ENCODE measurements at places on chromosomes 6 and 20.

DNA sequence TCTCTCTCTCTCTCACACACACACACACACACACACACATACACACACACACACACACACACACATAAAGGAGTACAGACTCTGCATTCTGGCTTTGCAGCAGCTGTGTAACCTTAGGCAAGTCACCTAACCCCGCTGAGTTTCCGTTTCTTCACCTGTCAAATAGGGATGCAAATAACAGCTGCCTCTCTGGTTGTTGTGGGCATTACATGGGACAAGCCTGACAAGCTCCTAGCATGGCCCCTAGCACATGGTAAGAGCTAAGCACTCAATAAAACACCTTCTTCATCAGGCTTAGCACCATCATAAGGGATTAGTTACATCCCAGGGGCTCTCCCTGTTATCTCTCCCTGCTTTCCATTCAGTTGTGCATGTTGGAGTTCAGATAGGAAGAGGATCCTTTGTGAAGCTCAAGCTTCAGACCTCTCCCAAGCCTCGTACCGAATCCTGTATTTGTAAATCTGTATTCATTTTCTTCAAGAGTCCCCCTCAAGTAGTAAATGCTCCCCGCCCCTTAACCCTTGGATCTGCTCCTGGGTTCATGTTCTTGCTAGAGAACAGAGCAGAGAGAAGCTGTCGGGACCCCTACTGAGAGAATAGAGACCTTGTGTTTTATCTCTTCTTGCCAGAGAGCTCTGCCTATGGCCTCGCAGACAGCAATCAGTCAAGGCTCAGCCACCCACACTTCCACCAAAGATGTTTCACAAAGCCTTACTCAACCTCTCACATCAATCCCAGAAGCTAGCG is 2.2 kb downstream of the SLC13A3 start:
- no peak for DNase-seq

GRCh38 chr6:25239498-25239897 is 39.7 kb upstream of the CARMIL1 start:
- no peak for DNase-seq

GRCh38 chr6:22029171-22029570 is 267.7 kb downstream of the PRL start:
- no peak for DNase-seq

GRCh38 chr20:32203356-32204204 is 4.0 kb downstream of the PLAGL2 start:
- peak; percentile 52 for DNase-seq

- no peak for DNase-seq
These were observed 187.1 kb upstream of the RNF217 start for GRCh38 chr6:124775121-124775520.

DNA sequence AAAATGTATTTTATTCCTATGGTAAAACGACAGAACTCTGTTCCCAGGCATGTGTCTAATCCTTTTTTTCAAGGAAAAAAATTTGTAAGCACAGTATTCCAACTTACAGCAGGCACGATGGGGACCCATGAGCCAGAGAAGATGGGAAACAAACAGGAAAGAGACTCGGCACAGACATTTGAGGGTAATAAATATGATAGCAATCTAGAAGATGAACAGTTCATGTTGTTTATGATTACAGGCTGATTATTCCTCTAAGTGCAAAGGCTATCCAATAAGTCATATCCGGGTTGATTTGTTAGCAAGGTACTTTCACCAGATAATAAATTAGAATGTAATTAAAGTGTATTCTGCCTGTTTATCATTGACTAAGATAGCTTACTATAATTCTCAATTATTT is 43.2 kb downstream of the PDSS2 start:
- no peak for DNase-seq

DNA sequence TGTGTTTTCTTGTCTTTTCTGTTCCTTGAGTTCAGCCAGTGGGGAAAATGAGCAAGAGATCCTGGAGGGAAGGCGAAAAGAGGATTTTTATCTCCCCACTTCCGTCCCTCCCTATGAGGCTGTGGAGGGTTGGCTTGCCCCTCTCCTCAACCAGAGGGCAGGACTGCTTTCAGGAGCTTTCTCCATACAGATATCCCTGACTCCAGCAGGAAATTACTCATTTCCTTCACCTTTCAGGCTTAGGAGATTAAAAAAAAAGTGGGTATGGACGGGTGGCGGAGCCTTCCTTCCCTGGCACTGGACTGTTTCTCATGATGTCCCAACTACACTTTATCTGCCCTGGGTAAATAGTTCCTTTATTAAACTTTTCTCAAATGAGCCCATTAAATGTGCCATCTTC is 241.2 kb downstream of the FRK start:
- DNase-seq, result no peak

GRCh38 chr6:46244670-46245069 is 73.9 kb upstream of the ENPP5 start:
- DNase-seq, result no peak

All from NCI-H2029 (cell line).